ENCODE measurements at places on chromosomes 7 and 10.

DNA sequence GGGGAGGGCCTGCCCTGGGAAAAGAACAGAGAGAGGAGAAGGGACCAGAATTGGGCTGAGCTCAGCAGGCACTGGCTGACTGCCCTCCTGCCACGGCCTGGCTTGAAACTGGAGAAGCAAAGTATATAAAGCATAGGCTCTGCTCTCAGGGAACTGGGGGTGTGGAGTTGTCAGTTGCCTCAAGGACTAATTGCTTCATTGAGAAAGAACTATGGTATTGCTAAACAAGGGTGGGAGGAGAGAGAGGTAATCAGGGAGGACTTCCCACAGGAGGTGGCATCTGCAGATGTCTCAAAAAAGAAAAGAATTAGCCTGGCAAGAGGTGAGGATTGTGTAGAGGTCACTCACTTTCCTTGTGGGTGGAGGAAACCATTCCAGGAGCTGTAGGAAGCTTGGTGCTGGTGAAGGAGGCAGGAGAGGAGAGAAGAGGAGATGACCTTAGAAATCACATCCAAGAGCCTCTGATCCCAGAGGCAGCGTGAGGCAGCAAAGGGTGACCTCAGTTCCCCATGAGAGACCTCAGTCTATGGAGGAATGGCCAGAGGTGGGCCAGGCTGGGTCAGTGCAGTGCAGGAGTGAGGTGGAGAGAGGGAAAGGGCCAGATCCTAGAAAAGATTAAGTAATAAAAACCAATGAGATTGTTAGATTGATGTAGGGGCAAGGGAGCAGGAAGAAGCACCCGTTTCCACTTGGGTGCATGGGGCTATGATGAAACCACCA lies 2.4 kb downstream of the PILRB start:
- DNase-seq: no peak

- DNase-seq: no peak
Measured at GRCh38 chr7:150668472-150668911, 17.0 kb upstream of the GIMAP2 start.

- no peak for DNase-seq
Measured at GRCh38 chr7:22561321-22561811, 61.4 kb upstream of the STEAP1B start.

- DNase-seq: no peak
Measured at GRCh38 chr10:71082960-71083715, 129.2 kb upstream of the UNC5B start.

GRCh38 chr7:142873281-142873784 lies 12.2 kb downstream of the TRPV6 start:
- DNase-seq: no peak

DNA sequence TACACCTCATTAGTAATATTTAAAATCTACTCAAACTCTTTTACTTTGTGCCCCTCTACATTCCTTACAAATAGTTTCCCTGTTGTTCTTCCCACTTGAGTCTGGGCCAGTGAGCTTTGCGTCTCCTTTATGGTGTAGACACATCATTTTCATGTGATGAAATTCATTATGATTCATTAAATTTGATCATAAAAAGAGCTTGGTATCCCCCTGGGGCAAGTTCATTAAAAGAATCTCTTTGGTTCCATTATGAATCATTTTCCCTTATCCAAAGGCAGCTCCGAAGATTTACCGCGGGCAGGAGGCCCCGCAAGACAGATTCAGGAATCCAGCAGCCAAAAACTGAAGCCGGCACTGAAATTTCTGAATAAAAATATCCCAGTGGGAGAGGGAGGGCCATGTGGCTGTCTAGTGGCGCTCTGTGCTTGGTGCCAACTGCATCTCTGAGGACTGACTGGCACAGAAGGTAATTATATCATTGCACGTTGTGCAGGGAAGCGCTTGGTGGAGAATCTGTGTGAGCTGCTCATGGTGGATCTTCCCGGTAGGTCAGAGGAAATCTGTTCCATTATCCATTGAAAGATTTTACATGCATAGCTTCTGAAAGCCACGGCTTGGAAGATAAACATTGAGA lies 151.4 kb upstream of the PITRM1 start:
- no peak for DNase-seq

- DNase-seq: no peak
Measured at GRCh38 chr7:69670701-69671100, 72.4 kb downstream of the AUTS2 start.

GRCh38 chr10:119933179-119933578 lies 40.6 kb downstream of the SEC23IP start:
- no peak for DNase-seq

DNA sequence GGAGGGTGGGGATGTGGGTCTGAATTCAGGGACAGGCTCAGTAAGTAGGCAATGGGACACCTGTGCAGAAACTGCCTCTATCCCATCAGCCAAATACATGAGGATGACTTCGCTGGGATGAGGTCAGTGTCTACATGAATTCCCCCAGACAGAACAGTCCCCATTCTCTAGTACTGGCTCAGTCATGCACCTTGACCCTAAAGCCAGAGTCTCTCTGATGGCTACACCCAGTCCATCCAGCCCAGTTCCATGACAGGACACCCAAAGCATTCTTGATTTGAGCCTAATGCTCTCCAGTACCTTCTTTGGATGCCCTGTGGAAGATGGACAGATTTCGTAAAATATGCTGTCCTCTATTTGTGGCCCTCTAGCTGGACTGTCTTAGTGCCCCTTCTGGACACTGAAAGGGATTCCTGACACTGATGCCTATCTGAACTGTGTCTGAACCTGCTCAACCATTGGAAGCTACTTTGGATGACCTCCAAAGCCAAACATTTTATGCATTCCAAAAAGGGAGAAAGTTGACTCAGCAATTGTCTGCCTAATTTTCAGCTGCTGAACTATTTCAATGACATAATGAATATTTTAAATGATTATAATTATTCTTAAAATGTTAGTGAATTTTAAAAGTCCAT lies 14.6 kb downstream of the SFRP4 start:
- no peak for DNase-seq

- DNase-seq: no peak
Measured at GRCh38 chr10:91105269-91105668, 115.2 kb upstream of the PCGF5 start.

GRCh38 chr10:23345861-23346260 lies 1.3 kb upstream of the C10orf67 start:
- DNase-seq: no peak

DNA sequence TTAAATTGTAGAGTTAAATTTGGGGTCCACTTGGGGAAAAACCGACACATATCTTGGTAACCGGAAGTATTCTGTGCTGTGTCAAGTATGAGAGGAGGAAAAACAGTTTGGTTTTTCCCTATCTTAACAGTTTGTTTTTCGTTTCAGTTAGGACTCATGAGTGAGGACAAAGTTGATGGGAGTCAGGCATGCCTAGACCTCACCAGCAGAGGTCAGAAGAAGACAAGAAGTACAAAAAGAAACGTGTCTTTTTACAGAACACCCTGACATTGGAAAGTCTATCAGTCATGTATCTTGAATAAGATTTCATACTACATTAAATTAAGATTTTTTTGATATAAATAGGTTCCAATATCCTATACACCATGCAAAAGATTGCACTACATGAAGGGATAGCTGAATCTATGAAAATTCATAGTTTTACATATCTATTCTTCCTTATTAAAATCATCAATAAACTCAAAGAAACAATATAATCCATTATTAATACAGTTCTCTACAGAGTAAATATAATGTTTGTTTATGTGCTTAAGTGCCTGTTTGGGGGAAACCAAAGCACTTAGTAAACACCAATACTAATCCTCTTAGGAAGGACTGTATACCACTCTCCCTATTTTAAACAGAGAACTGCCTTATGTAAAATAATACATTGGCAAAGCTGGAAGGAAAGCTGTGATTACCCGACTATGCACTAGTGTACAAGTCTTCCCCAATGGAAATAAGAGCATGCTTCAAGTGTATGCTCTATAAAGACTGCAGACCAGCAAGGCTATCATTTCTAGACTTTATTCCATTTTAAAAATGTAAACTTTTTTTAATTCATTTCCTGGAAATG lies 95.6 kb downstream of the USP6NL start:
- no peak for DNase-seq

GRCh38 chr7:148693651-148694050 lies 5.1 kb upstream of the CUL1 start:
- DNase-seq: no peak

- DNase-seq: no peak
Measured at GRCh38 chr10:17645621-17646345, 1.8 kb downstream of the STAM start.

- no peak for DNase-seq
Measured at GRCh38 chr10:92382631-92383030, 91.7 kb downstream of the MARCHF5 start.

DNA sequence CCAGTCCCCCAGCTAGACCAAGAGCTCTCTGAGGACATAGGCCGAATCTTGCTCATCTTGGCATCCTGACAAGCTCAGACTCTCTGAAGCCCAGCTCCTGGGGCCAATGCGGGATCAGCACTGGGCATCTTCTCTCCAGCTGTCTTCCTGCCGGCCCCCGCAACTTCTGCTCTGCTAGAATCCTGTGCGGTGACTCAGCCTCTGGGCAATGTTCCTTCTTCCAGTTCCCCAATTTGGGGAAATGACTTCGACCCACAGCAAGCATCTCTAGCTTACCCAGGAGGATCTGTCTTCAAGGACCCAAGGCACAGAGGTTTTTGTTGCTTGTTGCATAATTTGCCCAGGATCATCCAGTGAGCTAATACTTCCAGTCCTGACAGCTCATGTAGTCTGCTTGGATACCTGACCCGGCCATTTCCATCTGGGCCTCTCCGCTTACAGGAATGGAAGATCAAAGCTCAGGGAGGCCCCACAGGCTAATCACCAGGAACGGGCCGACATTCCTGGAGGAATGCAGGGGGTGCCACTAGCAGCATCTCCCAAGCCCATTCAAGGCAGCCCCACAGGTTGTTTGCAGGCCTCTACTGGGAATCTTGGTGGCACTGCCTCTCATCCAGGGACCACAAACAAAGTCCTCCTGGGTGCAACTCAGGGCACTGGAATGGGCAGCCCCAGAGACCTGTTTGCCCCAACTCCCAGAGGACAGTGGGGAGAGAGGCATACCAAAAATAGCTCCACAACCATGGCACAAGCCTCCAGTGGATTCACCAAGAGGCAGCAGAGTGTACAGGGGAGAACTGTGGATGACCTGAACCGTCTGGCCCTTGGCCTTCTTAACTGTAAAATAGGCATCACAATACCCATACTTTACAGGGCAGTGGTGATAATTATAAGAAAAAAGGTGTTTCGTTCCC lies 151.9 kb downstream of the NEURL1 start:
- DNase-seq: no peak

- DNase-seq: no peak
Measured at GRCh38 chr7:140390034-140390433, 8.3 kb downstream of the SLC37A3 start.

- no peak for DNase-seq
Measured at GRCh38 chr7:28362812-28363211, 49.5 kb upstream of the CREB5 start.

DNA sequence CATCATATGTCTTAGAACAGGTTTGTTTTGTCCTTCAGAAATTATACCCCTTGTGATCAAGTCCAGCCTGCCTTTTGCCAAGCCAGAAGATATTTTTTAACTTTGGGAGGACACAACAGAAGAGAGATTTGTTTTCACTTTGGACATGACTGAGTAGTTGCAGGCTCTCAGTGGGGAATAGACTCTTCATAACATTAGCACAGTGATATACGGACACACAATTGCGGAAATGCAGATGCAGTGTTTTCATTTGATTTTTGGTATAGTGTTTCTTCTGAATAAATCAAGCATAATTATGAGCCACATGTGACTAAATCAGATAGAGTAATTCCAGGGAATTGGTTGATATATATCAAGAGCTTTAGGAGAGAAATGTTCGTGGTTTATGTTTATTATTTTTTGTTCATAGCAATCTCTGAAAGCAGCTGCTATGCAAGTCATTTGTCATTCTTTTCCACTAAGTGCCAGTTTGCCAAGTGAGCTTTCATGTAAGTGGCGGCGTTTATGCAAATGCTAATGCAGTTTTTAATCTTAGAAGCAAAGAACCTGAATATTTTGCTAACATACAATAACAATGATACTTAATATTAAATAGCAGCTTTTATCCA lies 69.6 kb upstream of the HDAC9 start:
- no peak for DNase-seq

GRCh38 chr10:133242611-133243356 lies 5.1 kb downstream of the VENTX start:
- no peak for DNase-seq

GRCh38 chr10:104308439-104308903 lies 29.8 kb downstream of the ITPRIP start:
- DNase-seq: no peak

DNA sequence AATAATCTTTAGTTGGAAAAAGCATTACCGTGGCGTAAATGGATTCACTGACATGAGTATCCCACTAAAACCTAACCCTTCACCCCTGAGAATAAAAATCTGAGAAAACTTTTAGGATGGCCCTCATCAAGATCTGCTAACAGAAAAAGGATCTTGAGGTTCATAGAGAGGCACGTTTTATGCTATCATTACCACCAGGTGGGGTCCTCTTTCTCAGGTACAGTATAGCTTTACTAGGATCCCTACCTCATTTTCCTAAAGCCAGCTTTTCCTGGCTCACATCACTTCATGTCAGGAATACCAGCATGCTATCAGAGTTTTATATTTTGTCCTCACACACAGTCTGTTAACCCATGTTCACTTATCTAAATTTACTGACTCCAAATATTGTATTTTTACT lies 173.7 kb downstream of the POM121L12 start:
- DNase-seq: no peak

DNA sequence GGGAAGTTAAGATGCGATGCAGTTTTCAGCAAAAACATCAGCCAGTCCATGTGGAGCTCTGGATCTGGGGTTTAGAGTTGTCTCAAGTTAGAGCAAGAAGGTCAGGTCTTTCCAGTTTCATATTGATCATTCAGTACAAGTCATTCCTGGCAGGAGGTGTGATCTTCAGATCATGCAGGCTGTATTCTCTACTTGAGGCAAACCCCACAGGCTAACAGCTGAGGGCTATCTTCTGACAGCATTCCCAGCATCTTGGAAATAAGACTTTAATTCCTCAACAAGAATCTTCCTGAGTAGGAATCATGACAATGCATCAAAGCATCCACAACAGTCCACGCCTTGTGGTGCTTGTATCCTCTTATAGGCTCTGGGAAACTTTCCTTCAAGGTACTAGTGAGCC lies 94.9 kb upstream of the ZNF438 start:
- DNase-seq: no peak

- no peak for DNase-seq
Measured at GRCh38 chr7:18290223-18290622, 205.3 kb upstream of the HDAC9 start.

- DNase-seq: no peak
Measured at GRCh38 chr7:37365405-37365804, 83.3 kb downstream of the ELMO1 start.

DNA sequence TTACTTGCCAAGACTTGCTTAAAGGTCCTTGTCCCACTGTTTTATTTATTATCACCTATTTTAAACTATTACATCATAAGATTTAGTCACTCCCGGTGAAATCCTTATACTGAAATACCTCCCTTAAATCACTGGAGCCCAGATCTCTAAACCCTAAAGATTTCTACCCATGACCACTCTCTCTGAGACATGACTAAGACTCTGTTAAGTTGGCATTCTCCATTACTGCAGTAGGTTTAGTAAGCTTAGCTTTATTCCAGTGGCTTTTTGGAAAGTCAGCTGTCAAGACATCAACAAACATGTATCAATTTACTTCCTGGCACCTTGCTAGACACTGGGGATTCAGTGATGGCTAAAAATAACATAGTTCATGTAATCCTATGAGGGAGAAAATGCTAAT lies 874.2 kb downstream of the KCNMA1 start:
- DNase-seq: no peak

Measured in stimulated activated CD4-positive, alpha-beta T cell treated with anti-CD3 and anti-CD28 coated beads, Interleukin-1b, Interleukin-23, amount 100 ng/mL, for 24 hours (primary cell).